ENCODE measurements at places on chromosomes 3 and 15. TPM values are rescaled to one million over a fixed set of nuclear protein-coding genes. Genes with fewer than 3 reads are reported as not detected.
A peak's percentile ranks its signal among the peaks of the same experiment; 100 is the strongest.

GRCh38 chr15:64122444-64122843, 26.7 kb downstream of the SNX1 start:
- H3K4me3 ChIP-seq = no peak overlapping the region
- H3K27ac ChIP-seq = no peak overlapping the region
- no peak for DNase-seq
- peaks cover 54% of the 10 kb centered on the region for H3K36me3 ChIP-seq

GRCh38 chr15:66777596-66778313, 75.7 kb downstream of the SMAD6 start:
- H3K36me3 ChIP-seq = no peaks in the 10 kb centered on the region
- no peaks in the 10 kb centered on the region for H3K27me3 ChIP-seq
- H3K4me3 ChIP-seq = no peak overlapping the region
- H3K27ac ChIP-seq = no peak overlapping the region
- no peak for DNase-seq

DNA sequence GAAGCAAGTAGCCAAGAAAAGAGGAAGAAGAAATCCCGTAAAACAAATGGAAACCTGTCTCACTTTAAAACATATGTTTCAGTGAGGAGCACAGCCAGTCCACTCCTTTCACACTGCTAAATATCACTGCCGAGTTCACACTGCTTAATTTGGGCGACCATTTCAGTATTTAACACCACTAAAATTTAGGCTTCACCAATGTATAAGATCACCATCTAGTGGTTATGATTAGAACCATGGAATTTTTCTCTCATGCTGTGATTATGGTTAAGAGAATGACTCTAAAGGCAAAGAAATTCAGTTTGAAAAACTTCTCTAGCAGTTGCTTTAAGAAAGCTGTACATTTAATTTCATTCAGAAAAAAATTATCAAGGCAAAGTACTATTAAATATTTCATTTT, 16.6 kb downstream of the SLC4A7 start:
- no peak overlapping the region for H3K4me3 ChIP-seq
- H3K27me3 ChIP-seq = no peaks in the 10 kb centered on the region
- DNase-seq = peak; percentile 28

CHDH gene
- 0.05 TPM for total RNA-seq

MELTF gene
- total RNA-seq = 7.6 TPM

ZDHHC19 gene
- total RNA-seq = not detected

Data from activated CD8-positive, alpha-beta T cell treated with anti-CD3 and anti-CD28 coated beads, Interleukin-2, amount 10 ng/mL, durations not matched to agents 7 days and 5 days (primary cell).